ENCODE measurements at places on chromosomes 2 and 18. TPM values are rescaled to one million over a fixed set of nuclear protein-coding genes. Genes with fewer than 3 reads are reported as not detected.

Gene FER1L5
- 0.11 TPM for polyA plus RNA-seq

Gene SAG
- not detected for polyA plus RNA-seq

Gene PIEZO2
- 0.07 TPM for polyA plus RNA-seq

Gene KRCC1
- 18.7 TPM for polyA plus RNA-seq

Gene ERBB4
- polyA plus RNA-seq: 2.0 TPM

Gene EGR4
- polyA plus RNA-seq: not detected

Gene CROCC2
- polyA plus RNA-seq: not detected

Gene STARD6
- not detected for polyA plus RNA-seq

GRCh38 chr2:233101141-233101540 lies 41.0 kb downstream of the INPP5D start:
- no peaks in the 10 kb centered on the region for H3K4me1 ChIP-seq
- no peaks in the 10 kb centered on the region for H3K36me3 ChIP-seq
- no peak overlapping the region for H3K4me3 ChIP-seq
- no peak overlapping the region for H3K27ac ChIP-seq
- H3K27me3 ChIP-seq: no peaks in the 10 kb centered on the region

- peaks cover 36% of the 10 kb centered on the region for H3K27me3 ChIP-seq
- no peak for DNase-seq
- no peaks in the 10 kb centered on the region for H3K36me3 ChIP-seq
- H3K27ac ChIP-seq: no peak overlapping the region
- H3K4me3 ChIP-seq: no peak overlapping the region
Measured at GRCh38 chr2:238160206-238161129, 1.7 kb downstream of the ERFE start.

- H3K27me3 ChIP-seq: no peaks in the 10 kb centered on the region
- H3K36me3 ChIP-seq: no peaks in the 10 kb centered on the region
- H3K4me3 ChIP-seq: no peak overlapping the region
- peaks cover 44% of the 10 kb centered on the region for H3K4me1 ChIP-seq
- no peak for DNase-seq
Measured at GRCh38 chr2:159082119-159082518, 113.7 kb downstream of the TANC1 start.

GRCh38 chr2:216925636-216926366 lies 65.9 kb upstream of the TNP1 start:
- H3K4me1 ChIP-seq: no peaks in the 10 kb centered on the region
- no peak overlapping the region for H3K4me3 ChIP-seq
- no peaks in the 10 kb centered on the region for H3K27me3 ChIP-seq
- no peak for DNase-seq
- no peaks in the 10 kb centered on the region for H3K36me3 ChIP-seq
- no peak overlapping the region for H3K27ac ChIP-seq

- peaks cover 11% of the 10 kb centered on the region for H3K36me3 ChIP-seq
- H3K27ac ChIP-seq: no peak overlapping the region
- H3K4me3 ChIP-seq: no peak overlapping the region
- no peak for DNase-seq
Measured at GRCh38 chr18:8326763-8327394, 282.4 kb upstream of the RAB12 start.

DNA sequence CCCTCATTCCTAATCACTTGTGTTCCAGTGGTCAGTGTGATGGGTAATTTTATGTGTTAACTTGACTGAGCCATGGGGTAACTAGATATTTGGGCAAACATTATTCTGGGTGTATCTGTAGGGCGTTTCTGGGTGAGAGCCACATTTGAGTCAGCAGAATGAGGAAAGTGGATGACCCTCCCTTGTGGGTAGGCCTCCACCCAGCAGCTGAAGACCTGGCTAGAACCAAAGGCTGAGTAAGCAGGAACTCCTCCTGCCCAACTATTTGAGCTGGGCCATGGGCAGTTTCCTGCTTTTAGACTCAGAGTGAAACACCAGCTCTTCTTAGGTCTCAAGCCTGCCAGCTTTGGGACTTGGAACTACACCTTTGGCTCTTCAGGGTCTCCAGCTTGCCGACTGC lies 141.8 kb downstream of the ACKR3 start:
- H3K4me3 ChIP-seq: no peak overlapping the region
- no peak for DNase-seq
- H3K27ac ChIP-seq: no peak overlapping the region

- H3K27me3 ChIP-seq: no peaks in the 10 kb centered on the region
- H3K4me1 ChIP-seq: peaks cover 47% of the 10 kb centered on the region
- peak overlapping the region; percentile 100 for H3K27ac ChIP-seq
- no peak for DNase-seq
- H3K36me3 ChIP-seq: peaks cover 17% of the 10 kb centered on the region
Measured at GRCh38 chr2:231711677-231712450, 3.5 kb downstream of the PTMA start.

- no peak for DNase-seq
- H3K4me3 ChIP-seq: no peak overlapping the region
- no peak overlapping the region for H3K27ac ChIP-seq
- H3K36me3 ChIP-seq: no peaks in the 10 kb centered on the region
- peaks cover 4% of the 10 kb centered on the region for H3K27me3 ChIP-seq
Measured at GRCh38 chr18:78610179-78610578, 369.4 kb upstream of the SALL3 start.

DNA sequence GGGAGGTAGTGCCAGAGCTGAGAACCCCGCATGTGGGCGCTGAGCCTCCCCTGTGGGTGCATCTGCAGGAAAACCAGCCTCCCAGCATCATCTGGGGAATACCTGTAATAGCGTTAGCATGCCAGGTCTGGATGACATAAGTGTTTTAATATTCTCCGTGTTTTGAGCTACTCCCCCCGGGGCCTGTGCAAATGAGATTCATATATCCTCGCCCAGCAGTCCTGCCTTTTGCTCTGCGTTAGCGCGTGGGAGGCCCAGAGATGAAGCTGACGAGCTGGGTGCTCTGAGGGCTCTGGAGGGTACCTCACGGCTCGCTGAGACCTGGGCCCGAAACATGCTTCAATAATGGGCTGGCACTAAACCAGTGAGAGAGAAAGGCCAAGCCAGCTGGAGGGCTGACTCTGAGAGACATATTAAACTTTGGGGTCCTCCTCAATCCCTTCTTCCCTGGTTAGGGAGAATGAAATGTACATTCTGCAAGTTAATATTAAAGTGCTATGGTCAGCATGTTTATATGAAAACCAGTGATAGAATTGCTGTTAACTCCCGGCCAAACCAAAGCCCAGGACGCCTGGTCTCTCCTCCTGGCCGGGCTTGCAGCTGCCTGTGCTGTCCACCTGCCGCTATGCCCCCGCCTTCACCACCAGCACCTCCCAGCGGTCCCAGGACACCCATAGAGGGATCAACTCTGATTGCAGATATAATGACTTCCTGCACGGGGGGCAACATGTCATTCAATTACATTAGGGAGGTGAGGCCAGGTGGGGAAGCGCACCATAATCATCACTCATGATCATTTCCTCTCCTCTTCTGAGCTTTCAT lies 77.0 kb downstream of the EDAR start:
- DNase-seq: no peak
- H3K27ac ChIP-seq: no peak overlapping the region
- no peak overlapping the region for H3K4me3 ChIP-seq
- no peaks in the 10 kb centered on the region for H3K36me3 ChIP-seq

DNA sequence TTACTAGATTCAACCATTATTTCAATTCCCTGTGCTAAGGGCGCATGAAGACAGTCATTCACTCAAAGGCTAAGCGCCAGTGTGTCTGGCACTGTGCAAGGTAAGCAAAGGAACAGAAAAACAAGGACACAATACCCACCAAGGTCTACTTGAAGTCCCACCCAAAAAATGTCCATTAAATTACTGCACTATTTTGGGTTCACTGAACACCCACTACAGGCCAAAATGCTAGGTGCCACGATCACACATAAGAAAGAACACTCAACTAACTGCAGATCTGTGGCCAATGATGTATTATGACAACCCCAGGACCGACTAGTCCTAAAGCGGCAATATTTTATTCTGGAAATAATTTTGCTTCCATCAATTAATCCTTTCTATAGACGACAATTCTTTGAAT lies 1.8 kb downstream of the TMEM131 start:
- H3K4me3 ChIP-seq: peak overlapping the region; percentile 75
- H3K4me1 ChIP-seq: peaks cover 42% of the 10 kb centered on the region
- no peaks in the 10 kb centered on the region for H3K36me3 ChIP-seq
- H3K27me3 ChIP-seq: no peaks in the 10 kb centered on the region
- peak overlapping the region; percentile 98 for H3K27ac ChIP-seq

DNA sequence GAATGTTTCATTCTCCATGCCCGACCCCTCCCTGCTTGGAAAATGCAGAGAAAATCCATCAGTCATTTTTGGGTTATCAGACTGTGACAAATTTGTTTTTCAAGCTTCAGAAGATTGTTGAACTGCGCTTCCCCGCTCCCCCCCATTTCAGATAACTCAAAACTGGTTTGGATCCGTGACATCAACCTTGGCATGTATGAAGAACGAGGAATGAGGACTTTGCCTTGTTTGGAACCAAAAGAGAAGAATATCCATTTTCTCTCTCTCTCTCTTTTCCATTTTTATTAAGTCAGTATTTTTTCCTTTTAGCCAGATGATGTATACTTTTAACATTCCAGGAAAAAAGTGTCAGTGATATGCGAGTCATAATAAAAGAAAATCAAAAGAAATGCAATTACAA lies 171.6 kb downstream of the BCL2 start:
- DNase-seq: no peak
- H3K4me1 ChIP-seq: no peaks in the 10 kb centered on the region
- H3K4me3 ChIP-seq: no peak overlapping the region

DNA sequence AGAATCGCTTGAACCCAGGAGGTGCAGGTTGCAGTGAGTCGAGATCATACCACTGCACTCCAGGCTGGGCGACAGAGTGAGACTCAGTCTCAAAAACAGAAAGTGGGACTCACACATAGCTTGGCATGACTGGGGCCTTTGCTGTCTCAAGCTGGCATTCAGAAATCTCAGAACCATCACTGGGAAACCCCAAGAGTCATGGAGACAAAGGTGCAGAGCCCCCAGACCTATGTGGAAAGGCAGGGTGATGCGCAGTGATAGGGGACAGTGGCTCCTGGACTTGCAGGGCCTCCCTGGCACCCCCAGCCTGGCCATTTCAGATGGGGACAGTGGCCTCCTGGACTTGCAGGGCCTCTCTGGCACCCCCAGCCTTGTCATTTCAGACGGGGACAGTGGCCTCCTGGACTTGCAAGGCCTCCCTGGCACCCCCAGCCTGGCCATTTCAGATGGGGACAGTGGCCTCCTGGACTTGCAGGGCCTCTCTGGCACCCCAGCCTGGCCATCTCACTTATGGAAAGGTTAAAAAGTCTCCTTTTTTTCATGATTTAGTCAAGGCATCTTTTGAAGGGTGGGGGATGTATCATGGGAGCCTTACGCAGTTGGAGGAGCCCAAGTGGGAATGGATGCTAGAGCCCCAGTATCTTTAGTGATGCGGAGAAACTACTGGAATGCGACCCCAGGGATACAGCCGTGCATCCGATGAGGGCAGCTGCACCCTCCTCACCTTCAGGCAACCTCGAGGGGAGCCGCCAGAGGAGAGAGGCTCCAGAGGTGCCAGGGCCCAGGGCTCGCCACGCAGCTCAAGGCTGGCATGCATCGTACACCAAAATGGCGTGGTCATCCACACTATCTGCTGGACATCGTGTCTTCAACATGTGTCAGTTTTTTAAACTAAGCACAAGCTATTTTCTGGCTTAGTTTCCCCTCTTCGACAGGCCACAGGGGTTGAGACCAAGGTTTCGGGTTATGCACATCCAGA lies 30.5 kb downstream of the ZNF516 start:
- no peak overlapping the region for H3K4me3 ChIP-seq
- H3K36me3 ChIP-seq: no peaks in the 10 kb centered on the region
- no peak overlapping the region for H3K27ac ChIP-seq
- DNase-seq: no peak
- H3K27me3 ChIP-seq: no peaks in the 10 kb centered on the region

- H3K27me3 ChIP-seq: peaks cover 3% of the 10 kb centered on the region
- no peaks in the 10 kb centered on the region for H3K4me1 ChIP-seq
- no peak overlapping the region for H3K4me3 ChIP-seq
- DNase-seq: no peak
- H3K36me3 ChIP-seq: no peaks in the 10 kb centered on the region
Measured at GRCh38 chr2:163182764-163183354, 344.3 kb upstream of the KCNH7 start.

DNA sequence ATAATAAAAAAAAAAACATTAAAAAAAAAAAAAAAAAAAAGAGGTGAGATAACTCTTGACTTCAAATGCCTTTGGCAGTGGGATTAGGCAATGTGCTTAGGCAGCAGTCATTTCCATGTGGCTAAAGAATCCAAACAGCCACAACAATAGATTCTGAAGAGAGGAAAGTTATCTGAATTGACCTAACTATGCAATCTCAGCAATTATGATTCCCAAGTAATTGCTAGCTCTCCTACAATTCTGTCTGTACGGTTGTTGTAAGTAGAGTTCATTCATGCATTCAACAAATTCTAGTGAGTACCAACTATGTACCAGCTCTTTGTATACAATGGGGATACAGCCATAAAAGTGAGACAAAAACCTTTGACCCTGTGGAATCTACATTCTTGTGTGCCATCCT lies 3.6 kb downstream of the SRD5A2 start:
- no peak overlapping the region for H3K27ac ChIP-seq
- H3K4me1 ChIP-seq: no peaks in the 10 kb centered on the region

GRCh38 chr2:166675553-166675952 lies 181.5 kb upstream of the SCN7A start:
- no peaks in the 10 kb centered on the region for H3K4me1 ChIP-seq
- no peak overlapping the region for H3K27ac ChIP-seq
- no peaks in the 10 kb centered on the region for H3K27me3 ChIP-seq
- H3K4me3 ChIP-seq: no peak overlapping the region
- no peak for DNase-seq

GRCh38 chr18:519019-519879 lies 18.7 kb upstream of the COLEC12 start:
- no peaks in the 10 kb centered on the region for H3K27me3 ChIP-seq
- DNase-seq: peak; percentile 54
- peaks cover 3% of the 10 kb centered on the region for H3K4me1 ChIP-seq
- no peak overlapping the region for H3K4me3 ChIP-seq
- no peaks in the 10 kb centered on the region for H3K36me3 ChIP-seq

- H3K4me1 ChIP-seq: peaks cover 26% of the 10 kb centered on the region
- H3K4me3 ChIP-seq: no peak overlapping the region
- DNase-seq: peak; percentile 43
- no peaks in the 10 kb centered on the region for H3K36me3 ChIP-seq
- no peaks in the 10 kb centered on the region for H3K27me3 ChIP-seq
Measured at GRCh38 chr2:47309952-47310800, 92.8 kb upstream of the MSH2 start.

- H3K27me3 ChIP-seq: no peaks in the 10 kb centered on the region
- H3K4me1 ChIP-seq: no peaks in the 10 kb centered on the region
- no peak for DNase-seq
- H3K27ac ChIP-seq: no peak overlapping the region
Measured at GRCh38 chr2:107627164-107627563, 199.5 kb upstream of the RGPD4 start.

DNA sequence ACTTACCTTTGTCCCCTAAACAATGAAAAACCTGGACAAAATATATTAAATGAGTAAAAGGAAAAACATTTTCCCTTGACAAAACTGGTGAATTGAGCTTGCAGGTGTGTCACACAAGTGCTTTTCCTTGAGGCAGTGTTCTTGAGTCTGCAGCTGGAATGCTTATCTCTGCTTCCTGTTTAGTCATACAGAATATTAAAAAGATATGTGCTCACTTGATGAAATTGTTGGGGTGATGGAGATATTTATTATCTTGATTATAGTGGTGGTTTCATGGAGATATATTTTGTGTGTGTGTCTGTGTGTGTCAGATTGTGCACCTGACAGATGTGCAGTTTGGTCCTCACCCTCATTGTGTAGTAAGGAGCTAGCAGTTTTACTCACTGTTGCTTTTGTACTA lies 3.3 kb downstream of the TAF1B start:
- no peaks in the 10 kb centered on the region for H3K4me1 ChIP-seq
- H3K27me3 ChIP-seq: no peaks in the 10 kb centered on the region
- H3K4me3 ChIP-seq: no peak overlapping the region
- H3K27ac ChIP-seq: no peak overlapping the region

GRCh38 chr2:12617366-12617765 lies 99.4 kb upstream of the TRIB2 start:
- H3K27ac ChIP-seq: no peak overlapping the region
- H3K27me3 ChIP-seq: no peaks in the 10 kb centered on the region
- H3K4me3 ChIP-seq: no peak overlapping the region
- no peaks in the 10 kb centered on the region for H3K36me3 ChIP-seq
- no peaks in the 10 kb centered on the region for H3K4me1 ChIP-seq
